ENCODE measurements at places on chromosomes 5 and 9.

DNA sequence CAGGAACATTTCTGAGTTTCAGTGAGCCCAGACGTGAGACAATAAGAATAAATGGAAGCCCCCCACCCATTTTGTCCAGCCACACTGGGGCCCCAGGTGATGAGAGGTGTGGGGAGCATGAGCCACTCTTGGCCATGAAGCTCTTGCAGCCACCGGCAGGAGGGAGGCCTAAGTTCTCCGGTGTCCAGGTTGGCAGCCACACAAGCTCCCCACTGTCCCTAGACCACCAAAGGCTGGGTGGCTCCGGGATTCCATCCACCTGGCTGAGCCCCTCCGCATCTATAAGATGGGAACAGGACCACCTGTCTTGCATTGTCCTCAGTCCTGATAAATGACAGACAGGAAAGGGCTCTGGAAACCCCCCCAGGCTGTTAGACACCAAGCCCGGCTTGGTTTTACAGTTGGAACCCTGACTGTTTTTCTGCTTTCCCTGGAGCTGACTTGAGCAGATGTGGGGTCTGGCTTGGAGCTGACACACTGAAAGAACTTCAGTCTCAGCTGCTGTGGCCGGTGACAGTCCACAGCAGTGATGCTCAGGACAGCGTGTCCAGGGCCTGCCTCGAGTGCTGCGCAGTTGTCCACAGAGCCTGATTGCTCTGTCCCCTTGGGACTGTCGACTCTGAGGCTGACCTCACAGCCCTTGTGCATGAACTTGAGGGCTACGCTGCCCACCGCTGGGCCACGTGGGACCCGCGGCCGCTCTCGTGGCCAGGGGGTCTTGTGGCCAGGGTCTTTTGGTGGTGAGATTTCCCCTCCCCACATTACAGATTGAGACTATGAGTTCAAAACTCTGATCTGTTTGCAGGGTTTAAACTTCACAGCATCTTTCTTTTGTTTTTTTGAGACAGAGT lies 74.8 kb downstream of the PSMB7 start:
- DNase-seq: no peak

DNA sequence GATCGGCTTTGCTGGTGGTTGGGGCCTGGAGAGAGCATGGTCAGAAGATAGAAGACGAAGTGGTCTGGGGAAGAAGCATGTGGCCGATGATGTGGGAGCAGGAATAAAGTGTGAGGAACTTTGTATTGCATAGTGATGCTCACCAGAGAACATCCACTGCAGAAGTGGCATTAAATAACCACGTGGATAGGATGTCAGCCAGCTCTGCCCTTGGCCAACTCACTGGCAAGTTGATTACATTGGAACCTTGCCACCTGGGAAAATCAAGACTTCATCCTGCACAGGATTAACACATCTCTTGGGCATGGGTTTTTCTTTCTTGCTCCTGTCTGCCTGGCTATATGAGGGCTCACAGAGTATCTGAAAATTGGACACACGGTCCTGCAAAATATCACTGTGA lies 217.4 kb downstream of the DMRT2 start:
- no peak for DNase-seq

- no peak for DNase-seq
Measured at GRCh38 chr9:88672874-88673689, 138.1 kb downstream of the NXNL2 start.

GRCh38 chr5:55289808-55290207 lies 17.7 kb downstream of the DHX29 start:
- DNase-seq: no peak

DNA sequence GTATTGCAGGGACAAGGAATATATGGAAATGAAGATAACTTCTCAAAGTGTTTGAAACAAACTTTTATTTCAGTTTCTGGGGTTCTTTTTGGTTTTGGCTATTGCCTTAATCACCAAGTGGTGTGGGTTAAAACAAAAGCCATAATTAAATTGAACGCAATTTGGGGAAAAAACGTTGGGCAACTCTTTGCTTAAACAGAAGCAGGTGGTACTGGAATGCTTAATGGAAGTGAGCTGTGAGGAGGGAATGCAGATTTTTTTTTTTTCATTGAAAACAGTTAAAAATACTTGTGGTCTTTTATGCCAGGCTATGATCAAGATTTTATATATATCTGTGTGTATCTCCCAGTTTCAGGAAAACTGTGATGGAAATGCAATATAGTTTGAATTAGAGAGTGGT lies 195.7 kb upstream of the TUT7 start:
- no peak for DNase-seq

GRCh38 chr5:110851357-110851756 lies 112.5 kb downstream of the SLC25A46 start:
- no peak for DNase-seq

GRCh38 chr5:125390326-125390725 lies 643.9 kb upstream of the ZNF608 start:
- no peak for DNase-seq

- no peak for DNase-seq
Measured at GRCh38 chr5:141598391-141599345, 20.1 kb downstream of the DIAPH1 start.

DNA sequence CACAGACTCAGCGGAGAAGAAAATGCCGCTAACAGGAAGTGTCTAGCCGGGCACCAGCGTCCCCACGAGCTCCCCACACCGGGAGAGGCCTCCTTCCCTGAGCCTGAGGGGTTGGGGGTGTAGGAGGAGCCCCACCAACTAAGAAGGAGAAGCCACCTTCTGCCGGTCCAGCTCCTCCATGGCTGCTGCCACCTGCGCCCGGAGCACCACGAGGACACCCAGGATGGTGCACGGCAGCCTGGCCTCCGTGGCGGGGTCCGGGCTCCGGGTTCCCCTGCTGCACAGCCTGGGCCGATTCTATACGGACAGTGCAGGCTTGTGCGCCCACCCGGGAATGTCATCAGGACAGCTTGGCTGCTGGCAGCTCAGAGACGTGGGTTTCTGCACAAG lies 297 bp downstream of the LCN8 start:
- DNase-seq: no peak

- DNase-seq: peak; percentile 6
Measured at GRCh38 chr5:157994906-157995519, 136.1 kb upstream of the CLINT1 start.

DNA sequence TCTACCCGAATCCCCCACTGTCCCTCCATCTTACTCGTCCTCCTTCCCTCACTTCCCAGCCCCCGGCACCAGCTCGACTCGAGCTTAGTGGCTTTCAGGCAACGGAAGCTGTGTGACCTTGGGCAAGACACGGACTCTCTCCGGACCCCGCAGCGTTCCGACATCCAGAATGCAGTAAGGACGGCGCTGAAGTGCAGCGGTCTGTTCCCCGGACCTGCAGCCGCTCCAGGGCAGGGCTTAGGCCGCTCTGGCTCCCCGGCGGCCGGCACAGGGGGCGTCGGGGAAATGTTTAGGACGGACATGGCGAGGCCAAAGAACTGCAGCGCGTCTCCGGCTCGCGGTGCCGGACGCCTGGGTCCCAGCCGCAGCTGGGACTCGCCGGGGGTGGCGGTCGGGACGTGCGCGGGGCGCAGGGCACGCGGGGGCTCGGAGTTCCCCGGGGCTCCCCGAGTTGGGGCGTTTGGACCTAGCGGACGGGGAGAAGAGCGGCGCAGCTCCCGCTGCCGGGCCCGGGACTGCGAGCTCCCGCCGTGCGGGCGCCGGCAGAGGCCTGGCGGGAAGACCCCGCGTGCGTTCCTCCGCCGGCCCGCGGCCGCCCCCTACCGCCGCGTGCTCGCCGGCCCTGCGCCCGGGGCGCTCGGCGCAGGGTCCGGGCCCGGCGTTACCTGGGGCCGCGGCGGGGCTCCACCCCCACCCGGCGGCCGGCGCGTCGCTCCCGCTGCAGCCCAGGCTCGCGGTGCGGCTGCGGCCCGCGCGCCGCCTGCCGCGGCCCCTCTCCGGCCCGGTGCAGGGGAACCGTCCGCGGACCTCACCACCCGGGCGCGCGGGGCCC lies 5.6 kb upstream of the RNF44 start:
- no peak for DNase-seq
